ENCODE measurements at places on chromosomes 3 and 15. TPM values are rescaled to one million over a fixed set of nuclear protein-coding genes. Genes with fewer than 3 reads are reported as not detected.
A peak's percentile ranks its signal among the peaks of the same experiment; 100 is the strongest.

- no peak for DNase-seq
Measured at GRCh38 chr3:56379723-56380287, 88.5 kb downstream of the ERC2 start.

DNA sequence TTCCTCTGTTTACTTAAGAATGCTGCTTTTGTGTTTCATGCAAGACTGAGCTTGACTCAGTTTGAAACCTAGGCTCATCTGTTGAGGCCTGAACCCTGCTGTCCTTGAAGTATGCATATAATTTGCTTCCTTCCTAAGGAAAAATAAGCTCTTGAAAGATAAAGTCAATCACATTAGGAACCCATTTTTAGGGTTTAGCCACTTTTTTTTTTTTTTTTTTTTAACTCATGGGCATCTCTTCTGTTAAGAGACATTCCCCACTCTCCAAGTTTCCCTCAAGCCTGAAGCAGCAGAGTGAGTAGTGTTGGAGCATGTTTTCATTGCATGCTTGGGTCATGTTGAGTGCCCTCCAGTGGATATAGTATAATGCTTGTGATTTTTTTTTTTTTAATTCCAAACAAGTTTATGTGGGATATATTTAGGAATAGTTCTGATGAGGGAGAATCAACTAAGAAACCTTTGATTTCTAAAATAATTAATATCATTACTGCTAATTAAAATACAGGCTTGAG, 3.6 kb downstream of the CTNNB1 start:
- no peak for DNase-seq

PLA2G4E gene
- not detected for total RNA-seq

GRCh38 chr3:24529210-24529609, 34.6 kb upstream of the THRB start:
- DNase-seq = no peak

DNA sequence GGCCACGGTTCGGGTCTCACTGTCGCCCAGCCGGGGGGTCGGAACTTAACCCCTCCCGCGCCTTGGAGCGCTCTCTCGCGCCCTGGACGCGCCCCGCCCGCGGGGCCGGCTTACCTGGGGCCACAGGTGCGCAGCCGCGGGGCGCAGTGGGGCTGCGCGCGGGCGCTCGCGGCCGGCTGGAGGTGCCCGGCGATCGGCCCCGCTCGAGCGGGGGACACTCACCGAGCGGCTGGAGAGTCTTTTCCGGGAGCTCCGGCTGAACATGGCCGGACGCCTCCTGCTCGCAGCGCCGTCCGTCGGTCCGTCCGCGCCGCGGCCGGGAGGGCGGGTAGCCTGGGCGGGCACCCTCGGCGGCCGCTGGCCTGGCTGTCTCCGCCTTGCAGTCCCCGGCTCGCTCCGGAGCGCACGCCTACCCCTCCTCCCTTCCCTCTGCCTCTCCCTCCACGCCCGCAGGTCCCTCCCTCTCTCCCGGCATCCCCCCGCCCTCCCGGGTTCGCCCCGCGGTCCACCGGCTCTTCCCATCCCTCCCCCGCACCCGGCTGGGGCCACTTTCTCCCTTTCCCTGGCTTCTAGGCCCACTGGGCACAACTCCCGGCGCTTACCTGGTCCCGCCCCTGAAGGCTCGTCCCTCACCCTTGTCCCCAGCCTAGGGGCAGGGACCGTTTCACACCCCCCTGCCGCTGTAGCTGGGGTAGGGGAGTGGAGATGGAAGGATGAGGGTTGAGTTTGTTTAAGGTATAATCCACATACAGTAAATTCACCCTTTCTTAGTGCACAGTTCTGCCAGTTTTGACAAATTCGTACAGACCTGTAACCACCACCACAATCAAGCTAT, 220.1 kb upstream of the PRICKLE2 start:
- DNase-seq = peak; percentile 92

PPP1R14D gene
- total RNA-seq = not detected

DNA sequence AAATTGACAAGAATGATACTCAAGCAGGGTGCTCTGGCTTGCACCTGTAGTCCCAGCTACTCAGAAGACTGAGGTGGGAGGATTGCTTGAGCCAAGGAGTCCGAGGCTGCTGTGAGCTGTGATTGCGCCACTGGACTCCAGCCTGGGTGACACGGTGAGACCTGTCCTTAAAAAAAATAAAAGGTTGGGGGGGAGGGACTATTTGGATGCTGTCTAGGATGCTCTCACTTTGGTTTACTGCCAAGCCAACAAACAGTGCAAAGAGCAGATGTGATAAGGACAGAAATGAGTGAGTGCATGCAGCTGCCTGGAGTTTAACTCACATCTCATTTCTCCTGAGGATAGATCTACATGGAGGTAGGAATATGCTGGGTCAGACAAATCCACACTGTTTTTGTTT, 130.0 kb downstream of the FRMD4B start:
- DNase-seq = no peak

GPR62 gene
- 0.19 TPM for total RNA-seq

DNA sequence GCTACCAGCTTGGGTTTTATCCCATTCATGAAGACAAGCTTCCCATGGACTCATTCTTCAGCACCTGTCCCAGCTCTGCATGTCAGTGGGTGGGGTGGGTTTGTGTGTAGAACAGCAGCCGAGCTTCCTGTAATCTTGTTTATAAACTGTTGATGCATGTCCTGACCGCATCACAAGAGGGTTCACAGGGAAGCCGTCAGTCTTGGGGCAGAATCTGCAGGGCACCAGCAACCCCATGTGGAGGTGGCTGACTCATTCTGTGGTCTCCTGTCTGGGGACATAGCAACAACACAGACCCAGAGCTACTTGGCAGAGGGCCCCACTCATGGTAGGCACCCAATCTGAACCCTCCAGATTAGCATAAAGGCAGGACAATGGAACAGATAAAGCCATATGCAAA, 35.6 kb downstream of the DAPK2 start:
- peak; percentile 72 for DNase-seq

DNA sequence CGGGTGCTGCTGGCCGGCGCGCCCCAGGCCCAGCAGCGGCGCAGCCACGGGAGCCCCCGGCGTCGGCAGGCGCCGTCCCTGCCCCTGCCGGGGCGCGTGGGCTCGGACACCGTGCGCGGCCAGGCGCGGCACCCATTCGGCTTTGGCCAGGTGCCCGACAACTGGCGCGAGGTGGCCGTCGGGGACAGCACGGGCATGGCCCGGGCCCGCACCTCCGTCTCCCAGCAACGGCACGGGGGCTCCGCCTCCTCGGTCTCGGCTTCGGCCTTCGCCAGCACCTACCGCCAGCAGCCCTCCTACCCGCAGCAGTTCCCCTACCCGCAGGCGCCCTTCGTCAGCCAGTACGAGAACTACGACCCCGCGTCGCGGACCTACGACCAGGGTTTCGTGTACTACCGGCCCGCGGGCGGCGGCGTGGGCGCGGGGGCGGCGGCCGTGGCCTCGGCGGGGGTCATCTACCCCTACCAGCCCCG, 777 bp downstream of the LOXL1 start:
- DNase-seq = no peak

GRCh38 chr3:52798978-52799476, 4.4 kb downstream of the ITIH3 start:
- DNase-seq = no peak

- DNase-seq = no peak
Measured at GRCh38 chr3:110470310-110470709, 601.3 kb upstream of the NECTIN3 start.

DNA sequence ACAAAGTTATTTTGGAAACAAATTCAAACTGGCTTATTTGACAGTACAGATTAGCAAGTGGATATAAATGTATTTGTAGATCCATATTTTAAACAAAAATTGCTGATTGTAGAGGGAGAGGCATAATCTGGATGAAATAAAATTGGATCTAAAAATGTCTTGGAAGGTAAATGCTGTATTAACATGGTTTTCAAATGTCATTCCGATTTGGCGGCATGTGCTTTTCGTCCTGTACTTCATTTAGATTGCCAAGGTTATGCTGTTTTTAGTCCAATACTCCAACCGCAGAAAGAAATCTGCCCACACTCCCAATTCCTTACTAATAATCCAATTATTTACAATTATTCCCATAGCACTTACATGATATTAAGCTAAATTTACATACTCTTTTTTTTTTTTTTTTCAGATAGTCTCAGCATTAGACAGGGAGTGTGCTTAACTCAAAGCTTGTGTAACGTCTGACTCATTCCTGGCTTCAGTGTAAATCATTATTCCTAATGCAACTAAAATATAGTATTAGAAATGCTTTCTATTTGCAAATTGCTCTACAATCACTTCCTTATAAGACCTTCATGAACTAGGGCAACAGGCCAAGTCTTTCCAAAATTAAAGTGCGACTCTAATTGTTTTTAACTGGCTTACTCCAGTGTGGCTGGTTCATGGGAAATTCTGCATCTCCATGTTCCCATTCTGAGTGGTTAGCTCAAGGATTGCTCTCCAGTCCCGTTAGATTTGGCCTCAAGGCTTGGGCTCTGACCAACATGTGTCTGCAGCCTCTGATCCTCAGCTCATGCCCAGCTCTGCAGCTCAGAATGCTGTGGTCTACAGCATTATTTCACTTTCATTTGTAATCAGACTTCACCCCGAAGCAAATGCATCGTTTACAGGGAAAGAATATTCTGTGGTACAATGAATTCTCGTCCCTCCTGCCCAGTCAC, 103.9 kb downstream of the FBN1 start:
- no peak for DNase-seq

GRCh38 chr15:43487271-43487895, 5.6 kb downstream of the TP53BP1 start:
- DNase-seq = no peak

- DNase-seq = no peak
Measured at GRCh38 chr3:118472586-118472985, 562.1 kb downstream of the IGSF11 start.

DNA sequence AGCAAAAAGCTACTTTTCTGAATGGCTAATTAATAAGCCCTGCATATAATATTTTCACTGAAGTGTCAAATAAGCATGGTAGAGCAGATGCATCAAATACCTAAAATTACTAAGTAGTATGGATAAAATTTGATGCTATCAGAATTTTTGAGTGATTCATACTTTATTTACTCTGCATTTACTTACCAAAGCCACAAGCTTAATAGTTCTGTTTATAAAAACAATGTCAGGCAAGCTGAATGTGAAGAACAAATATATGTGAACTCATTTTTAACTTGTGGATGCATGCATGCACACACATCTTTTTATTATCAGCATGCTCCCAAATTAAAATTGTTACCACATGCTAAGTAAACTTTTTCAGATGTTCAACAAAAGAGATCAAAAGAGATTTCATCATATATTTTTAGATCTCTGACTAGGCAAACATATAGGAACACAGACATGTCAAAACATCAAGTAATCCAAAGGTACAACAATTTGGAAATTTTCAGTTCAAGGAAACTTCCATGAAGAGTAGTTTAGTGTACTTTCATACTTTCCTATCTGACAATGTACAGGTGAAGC, 969.4 kb downstream of the ROBO1 start:
- no peak for DNase-seq

- no peak for DNase-seq
Measured at GRCh38 chr3:82595530-82595929, 834.1 kb upstream of the GBE1 start.

DNA sequence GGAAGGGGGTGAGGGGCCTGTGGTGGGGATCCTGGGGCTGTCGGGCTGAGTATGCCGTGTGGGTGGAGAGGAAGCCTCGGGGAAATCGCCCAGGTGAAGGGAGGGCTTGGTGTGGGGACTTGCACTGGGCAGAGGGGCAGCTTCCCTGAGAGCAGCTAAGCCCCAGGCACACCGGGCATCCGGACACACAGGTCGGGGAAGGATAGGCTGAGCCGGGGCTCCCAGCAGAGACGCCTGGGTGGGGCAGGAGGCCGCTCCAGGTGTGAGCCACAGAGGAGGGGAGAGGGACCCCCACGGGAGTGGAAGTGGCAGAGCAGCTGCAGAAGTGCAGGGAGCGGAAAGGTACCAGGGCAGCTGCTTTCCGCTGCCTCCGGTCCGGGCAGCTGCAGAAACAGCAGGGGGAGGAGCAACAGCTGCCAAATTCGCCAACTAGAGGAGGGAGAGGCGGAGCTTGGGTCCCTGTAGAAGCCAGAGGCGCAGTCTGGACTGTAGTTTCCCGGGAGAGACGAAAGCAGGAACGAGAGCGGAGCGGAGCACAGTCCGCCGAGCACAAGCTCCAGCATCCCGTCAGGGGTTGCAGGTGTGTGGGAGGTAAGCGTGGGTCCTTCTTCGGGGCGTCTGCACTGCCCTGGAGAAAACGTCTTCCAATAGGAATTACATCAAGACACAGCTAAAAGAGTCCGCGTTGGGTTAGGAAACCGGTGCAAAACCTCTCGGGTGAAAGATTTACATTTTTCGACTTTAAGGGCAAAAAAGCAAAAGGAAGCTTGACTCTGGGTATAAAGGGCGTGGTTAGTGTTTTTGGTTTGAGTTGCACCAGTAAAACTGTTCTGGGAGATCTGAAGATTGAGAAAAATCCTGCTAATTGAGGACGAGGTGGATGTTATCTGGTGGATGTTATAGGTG, at the start of gene SERPINI1:
TSS of gene SERPINI1 (plus strand) at position 489 of the 906 bp plus-strand sequence. CDS start 53,408 bp downstream, outside the sequence.
- peak; percentile 91 for DNase-seq

GRCh38 chr3:64216274-64217147, 8.8 kb downstream of the PRICKLE2 start:
- DNase-seq = no peak

DNA sequence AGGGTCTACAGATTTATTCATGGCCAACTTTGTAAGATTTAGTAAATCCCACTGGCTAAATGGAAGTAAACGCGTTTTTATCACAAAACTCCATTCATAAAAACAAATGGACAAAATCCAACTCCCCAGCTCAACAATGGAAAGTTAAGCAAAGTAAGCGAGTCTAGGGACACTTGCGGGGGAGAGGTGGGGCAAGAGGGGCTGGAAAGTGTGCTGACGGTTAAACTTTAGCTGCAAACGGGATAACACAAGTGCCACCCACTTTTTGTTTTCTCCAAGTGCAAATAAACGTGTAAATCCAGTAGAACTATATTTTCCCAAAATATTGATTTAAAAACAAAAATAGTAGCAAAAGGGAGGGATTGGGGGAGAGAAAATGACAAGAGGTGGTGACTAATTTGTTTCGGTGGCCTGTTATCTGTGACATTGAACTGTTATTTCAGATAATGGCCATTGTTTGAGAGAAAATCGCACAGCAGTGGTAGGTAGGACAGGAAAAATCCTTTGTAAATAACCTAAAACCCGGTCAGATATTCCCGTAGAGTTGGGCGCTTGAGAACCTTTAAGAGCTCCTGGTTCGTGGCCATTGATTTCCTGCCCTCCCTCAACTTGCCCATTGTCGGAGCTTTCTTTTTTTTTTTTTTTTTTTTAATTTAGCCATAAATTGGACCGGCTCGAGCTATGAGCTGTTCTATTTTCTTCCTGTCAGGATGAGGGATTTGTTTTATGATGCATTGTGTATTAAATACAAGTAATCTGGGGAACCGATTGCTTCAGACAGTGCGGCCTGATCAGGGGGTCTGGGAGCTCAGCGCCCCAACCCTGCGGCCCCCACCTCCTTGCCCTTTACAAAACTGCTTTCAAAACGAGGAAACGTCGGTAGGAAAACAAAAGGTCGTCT, 514.8 kb downstream of the MECOM start:
- DNase-seq = no peak

TUBGCP5 gene
- total RNA-seq = 14.4 TPM

DNA sequence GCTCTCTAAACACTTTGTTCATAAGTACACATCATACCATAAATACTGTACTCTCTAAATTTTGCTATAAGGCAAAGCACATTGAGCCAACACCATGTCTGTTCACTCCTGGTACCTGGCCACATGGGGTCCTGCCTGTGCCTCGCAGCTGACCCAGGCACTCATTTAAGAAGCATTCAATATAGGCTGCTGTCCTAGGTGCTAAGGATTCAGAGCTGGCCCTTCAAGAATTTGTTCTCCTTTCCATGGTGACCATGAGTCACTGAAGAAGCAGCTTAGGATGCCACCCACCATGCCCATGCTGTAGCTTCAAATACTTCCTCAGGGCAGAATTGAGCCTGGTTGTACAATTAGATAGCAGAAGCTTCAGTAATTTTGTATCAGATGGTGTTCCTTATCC, 119.2 kb upstream of the ZBED2 start:
- no peak for DNase-seq

CYP8B1 gene
- not detected for total RNA-seq

ALDH1A2 gene
- 0.54 TPM for total RNA-seq
